DMS79 treated with DMSO at 0.1 percent for 48 hours (cell line): ENCODE measurements at places on chromosomes 1 and 21.

- DNase-seq: no peak
Observed at GRCh38 chr1:54627196-54627595, 3.9 kb upstream of the FAM151A start.

- DNase-seq: peak; percentile 85
Observed at GRCh38 chr1:110176299-110176956, 26.1 kb downstream of the SLC6A17 start.

GRCh38 chr1:216483672-216484401, 60.6 kb upstream of the USH2A start:
- DNase-seq: no peak

GRCh38 chr1:116686723-116687352, 19.3 kb upstream of the IGSF3 start:
- DNase-seq: no peak

DNA sequence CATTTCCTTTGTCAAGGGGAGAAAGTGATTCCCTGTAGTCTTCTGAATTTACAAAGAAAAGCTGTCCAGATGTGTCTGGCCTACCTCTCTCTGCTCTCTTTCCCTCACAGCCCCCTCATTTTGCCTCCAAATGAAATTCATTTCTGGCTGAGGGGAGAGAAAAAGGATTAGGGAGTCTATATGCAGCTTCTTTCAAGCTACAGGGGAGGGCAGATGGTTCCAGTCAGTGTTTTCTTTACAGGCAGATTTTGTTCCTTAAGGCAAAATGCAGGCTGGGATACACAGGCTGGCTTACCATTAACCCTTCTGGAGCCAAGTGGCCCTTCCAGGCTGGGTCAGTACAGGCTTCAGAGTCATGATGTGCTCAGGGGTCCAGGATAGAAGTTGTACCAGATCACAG, 198.1 kb upstream of the USP24 start:
- no peak for DNase-seq

DNA sequence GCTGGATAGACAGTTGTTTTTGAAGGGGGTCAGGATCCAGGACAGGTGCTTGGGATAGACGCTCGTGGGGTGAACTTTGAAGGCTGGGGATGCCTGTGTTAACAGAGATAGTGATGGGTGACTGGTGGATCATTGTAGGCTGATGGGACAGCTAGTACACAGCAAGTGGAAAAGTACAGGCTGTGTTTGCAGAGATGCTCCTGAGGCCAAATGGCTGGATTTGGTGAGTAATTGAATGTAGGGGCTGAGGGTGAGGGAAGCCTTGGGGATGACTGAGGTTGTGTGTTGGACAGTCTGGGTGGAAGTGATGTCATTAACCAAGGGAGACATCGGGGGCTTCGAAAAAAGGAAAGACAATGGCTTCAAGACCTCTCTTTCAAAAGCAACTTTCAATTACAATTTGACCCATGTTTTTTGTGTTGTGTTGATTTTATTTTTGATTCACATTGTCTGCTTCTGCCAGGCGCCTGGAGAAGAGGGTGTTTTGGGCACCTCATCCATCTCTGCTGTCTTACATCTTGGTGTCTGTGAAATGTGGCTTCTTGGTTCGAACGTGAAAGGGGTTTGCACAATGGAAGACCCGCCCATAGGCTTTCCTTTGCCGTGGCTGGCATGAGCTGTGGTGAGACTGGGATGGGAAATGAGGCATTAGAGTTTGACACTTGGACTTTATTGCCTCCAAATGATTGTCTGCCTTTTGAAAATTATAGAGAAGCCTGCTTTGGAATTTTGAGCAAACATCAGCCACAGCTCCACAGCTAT, 147.5 kb downstream of the FOXD2 start:
- no peak for DNase-seq

DNA sequence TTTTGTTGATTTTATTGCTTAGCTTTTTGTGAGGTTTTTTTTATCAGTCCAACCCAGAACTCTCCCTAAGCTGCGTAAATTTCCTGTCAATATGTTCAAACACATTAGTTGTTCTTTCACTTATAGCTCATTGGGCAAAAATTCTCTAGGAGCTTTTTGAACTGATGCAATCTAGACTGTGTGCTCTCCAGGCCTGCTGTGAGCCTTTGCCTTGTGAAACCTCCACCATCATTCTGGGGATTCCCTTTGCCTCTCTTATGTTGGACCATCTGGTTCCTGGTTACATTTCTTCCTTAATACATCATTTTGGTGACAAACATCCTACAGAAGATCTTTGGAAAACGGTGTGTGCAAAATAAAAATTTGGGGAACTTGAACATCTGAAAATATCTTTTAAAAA, 247.2 kb downstream of the LRRC7 start:
- no peak for DNase-seq
